A549 treated with AZD2906 at 1 μM for 4 hours (cell line): ENCODE measurements at places on chromosomes 13 and 19. TPM values are rescaled to one million over a fixed set of nuclear protein-coding genes. Genes with fewer than 3 reads are reported as not detected.

The HRC gene
- 0.05 TPM in 1 of 5 replicates, not detected in the others for total RNA-seq

The KLC3 gene
- total RNA-seq = 0.85 to 1.2 TPM (median 1.2 TPM) in 5 replicates

The ZNF285 gene
- 1.6 to 2.3 TPM (median 2.1 TPM) in 5 replicates for total RNA-seq

The KIR3DL2 gene
- total RNA-seq = not detected in 5 replicates

The LHFPL6 gene
- 6.6 to 8.7 TPM (median 8.0 TPM) in 5 replicates for total RNA-seq

The ITGBL1 gene
- 0.97 to 2.0 TPM (median 1.8 TPM) in 5 replicates for total RNA-seq

The COL5A3 gene
- total RNA-seq = 2.6 to 3.6 TPM (median 2.9 TPM) in 5 replicates

The CKM gene
- total RNA-seq = 0.05 to 0.07 TPM (median 0.06 TPM) in 3 of 5 replicates, not detected in the others

The EDNRB gene
- total RNA-seq = not detected in 5 replicates

The GPC5 gene
- 0.03 TPM in 1 of 5 replicates, not detected in the others for total RNA-seq

The ZNF730 gene
- total RNA-seq = not detected in 5 replicates

The KDM4B gene
- 8.5 to 10.1 TPM (median 9.7 TPM) in 5 replicates for total RNA-seq

The CLEC17A gene
- total RNA-seq = not detected in 5 replicates

The TNFSF13B gene
- total RNA-seq = 0.05 to 0.41 TPM (median 0.17 TPM) in 5 replicates

The CD22 gene
- 0.71 to 1.6 TPM (median 0.89 TPM) in 5 replicates for total RNA-seq
